ENCODE measurements at places on chromosomes 11 and 22.

GRCh38 chr11:130516554-130517505 lies 68.4 kb downstream of the ADAMTS15 start:
- no peak for DNase-seq

DNA sequence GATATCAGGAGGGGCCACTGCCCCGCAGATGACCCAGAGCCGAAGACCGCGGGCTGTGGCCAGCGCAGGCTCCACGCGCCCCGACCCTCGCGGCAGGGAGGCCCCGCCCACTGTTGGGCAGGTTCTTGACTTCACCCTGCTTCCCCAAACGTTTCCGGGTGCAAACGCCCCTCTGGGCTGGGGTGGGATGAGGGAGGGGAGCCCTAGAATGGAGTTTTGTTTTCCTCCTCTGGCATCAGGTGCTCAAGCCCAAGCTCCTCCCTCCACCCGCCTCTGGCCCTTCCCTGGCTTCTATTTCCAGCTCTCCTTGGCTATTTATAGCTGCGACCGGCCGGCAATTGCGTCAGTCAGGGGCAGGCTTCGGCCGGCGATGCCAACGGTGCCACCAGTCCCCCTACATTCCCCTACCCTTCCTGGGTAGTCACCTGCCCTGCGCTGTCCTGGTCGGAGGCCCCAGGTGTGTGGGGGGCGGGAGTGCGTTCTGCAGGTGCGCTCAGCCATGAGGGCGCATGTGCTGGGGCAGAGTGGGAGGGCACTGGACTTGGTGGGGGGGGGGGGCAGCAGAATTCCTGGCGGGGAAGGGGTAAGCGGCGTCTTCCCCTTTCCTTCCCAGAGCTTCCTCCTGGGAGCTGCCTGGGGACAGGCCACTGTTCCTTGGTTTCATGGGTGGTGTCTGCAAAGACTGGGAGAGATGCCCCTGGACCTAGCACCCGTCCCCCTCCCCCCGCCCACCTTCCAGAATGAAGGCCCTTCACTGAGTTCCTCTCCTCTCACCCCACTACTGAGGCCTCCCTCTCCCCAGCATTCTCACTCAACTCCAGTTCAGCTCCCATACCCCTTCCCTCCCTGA lies 23.6 kb downstream of the DUSP8 start:
- DNase-seq = no peak

GRCh38 chr22:20095521-20095920 lies 15.5 kb downstream of the DGCR8 start:
- DNase-seq = no peak

DNA sequence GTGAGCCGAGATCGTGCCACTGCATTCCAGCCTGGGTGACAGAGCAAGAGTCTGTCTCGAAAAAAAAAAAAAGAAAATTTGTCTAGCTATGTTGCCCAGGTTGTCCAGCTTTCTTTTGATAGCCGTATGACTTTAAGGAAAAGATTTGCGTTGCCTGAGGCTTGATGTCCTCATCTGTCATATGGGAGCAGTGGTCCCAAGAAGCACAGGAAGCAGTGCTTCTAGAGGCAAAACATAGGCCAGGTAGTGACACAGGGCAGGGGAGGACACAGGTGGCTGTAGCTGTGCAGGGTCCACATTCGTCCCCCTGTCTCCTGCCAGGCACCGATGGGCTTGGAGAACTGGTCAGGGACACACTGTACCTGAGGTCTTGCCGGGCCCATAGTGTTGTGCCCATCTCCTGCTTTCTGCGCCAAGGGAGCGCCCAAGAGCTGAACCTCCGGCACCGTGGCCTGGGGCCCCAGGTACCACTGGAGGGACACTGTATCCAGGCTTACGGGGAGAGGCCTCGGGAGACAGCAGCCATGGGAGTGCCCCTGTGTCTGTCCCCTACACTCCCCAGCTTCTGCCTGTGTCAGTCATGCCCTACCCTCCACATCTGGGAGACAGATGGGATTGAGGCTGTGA lies 1.4 kb downstream of the LRRC74B start:
- no peak for DNase-seq

DNA sequence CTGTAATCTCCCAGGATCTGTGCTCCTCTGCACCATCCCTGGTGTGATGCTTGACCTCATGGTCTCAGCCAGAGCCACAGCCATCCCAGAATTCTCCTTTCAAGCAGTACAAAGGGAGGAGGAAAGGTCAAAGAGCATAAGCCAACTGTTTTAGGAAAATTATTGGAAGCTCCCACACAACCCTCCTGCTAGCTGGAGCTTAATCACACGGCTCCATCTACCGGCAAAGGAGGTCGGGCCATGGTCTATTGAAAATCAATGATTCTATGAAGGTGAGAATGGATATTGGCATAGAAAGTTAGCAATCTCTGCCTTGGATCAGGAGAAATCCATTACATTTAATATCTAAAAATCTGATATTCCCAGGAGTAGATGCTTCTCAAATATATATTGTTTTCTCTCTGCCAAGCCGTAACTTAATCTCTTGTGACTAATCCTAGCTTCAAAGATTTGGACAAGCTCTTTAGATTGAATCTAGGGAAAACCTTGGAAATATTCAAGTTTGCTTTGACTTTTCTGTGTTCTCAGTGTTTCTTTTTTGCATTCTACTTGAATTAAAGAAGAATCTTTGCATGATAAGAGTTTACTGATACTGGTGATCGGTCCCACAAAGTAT lies 259.6 kb downstream of the NTM start:
- no peak for DNase-seq

GRCh38 chr22:46116491-46116958 lies 33.8 kb upstream of the PPARA start:
- DNase-seq = peak; percentile 77

DNA sequence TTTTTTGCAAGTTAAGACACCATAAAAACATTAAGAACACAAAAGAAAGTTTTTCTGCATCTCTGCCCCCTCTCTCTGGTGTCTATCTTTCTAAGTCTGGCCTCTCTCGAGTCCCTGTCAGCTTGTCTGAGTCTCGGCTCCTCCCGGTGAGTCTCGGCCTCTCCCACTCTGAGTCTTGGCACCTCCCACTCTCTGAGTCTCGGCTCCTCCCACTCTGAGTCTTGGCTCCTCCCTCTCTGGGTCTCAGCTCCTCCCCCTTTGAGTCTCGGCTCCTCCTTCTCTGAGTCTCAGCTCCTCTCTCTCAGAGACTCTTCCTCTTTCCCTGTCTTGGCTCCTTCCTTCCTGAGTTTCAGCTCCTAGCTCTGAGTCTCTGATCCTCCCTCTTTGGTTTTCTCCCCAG lies 72.5 kb upstream of the AMPD3 start:
- DNase-seq = no peak

All from stimulated activated CD4-positive, alpha-beta T cell treated with anti-CD3 and anti-CD28 coated beads, Interleukin-1b, Interleukin-23, amount 100 ng/mL, for 48 hours (primary cell).